ENCODE measurements at places on chromosomes 6 and 20.

GRCh38 chr6:72677740-72678139 lies 55.9 kb downstream of the KCNQ5 start:
- DNase-seq = no peak

DNA sequence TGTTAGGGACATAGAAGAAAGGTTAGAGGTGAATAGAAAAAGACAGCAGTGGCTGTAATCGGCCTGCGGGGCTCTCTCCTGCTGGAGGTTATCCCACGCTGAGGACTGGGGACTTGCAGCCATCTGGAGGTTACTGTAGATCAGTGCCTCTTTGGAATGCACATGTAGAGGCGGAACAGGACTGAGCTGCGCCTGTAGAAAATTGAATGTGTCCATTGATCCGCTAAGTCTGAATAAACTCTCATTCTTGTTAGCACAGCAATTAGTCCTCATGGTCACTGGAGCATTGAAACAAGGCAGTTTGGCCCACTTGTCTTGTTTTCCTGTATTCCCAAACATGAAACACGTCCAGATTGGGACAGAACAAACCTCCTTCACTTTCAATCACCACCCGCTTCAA lies 46.3 kb upstream of the F13A1 start:
- no peak for DNase-seq

GRCh38 chr20:44028868-44029847 lies 114.5 kb downstream of the TOX2 start:
- DNase-seq = no peak

DNA sequence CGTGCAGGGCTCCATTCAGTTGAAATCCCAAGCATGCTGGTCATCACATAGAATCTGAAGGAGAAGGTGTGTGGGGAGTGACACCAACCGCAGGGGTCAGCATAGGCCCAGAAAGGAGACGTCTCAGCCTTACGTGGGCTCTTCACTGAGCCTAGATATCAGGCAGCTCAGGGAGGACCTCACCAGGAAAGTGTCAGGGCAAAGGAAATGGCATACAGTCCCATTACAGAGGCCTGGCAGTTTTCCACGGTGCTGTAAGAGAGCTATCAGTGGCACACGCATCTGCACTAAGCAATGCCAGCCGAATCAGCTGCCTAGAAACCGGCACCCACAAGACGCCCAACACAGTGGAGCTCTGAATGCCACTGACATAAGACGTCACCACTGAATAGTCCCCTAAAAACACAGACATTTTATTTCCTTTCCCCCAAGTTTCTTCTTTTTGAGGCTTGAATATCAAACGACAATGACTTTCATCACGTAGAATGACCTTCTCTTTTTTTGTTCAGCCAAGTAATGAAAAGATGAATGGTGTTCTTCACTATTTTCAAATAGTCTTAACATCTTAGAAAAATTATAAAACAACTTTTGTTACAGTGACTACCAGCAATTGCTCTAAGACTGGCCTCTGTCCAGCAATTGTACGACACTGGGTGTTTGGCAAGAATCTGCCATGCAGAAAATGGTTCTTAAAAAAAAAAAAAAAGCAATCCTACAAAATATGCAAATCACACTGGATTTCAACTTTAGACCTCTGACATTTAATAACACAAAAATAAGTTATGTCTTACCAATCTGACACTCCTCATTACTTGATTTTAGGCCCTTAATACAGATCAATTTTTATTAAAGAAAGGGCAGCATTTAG lies 88.9 kb upstream of the FOXQ1 start:
- no peak for DNase-seq

DNA sequence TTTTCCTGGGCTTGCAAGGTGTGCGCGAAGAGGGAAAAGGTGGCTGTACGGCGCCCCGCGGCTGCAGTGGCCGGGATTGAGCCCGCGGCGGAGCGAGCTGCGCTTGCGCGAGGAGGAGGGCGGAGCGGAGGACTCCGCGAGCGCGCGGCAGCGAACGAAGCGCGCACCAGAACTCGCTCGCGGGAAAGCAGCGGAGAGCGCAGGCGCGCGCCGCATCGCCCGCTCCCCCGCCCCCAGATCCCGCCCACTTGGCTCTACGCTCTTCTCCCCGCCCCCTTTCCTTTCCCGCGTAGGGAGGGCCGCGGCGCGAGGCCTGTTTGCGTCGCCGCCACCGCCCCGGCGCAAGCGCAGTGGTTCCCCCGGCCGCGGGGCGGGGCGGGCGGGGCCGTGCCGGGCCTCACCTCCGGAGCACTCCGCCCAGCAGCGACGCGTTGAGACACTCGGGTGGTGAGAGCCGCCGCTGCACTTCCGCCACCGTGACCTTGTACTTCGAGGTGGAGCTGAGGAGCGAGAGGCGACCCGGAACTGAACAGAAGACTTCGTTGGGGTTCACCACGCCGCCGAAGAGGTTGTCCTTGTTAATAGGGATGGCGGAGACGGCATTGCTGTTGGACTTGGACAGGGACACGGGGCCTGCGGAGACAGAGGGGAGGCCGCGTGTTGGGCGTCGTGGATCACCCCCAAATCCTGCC lies 10.6 kb downstream of the TFAP2A start:
- peak; percentile 97 for DNase-seq

DNA sequence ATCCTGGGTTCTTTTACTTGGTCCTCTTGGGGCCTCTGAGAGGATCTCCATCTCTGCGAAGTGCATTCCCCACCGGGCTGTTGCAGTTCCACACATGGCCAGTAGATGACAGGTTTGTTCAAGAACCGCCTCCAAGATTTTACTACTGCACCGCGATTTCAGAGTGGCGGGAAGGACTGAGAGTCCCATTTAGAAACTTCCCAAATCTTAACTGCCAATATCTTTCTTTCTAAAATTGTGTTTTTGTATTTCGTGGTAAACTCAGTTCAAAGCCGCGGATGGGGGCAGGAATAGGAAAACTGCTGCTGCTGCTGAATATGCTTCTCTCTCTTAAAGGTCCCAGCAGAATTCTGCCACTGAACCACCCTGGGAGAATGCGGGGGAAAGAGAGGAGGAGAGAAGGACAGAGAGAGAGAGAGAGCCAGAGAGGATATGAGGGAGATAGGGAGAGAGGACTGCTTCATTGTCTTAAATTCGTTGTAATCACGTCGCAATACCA lies 8.6 kb upstream of the BTNL2 start:
- DNase-seq = peak; percentile 74

Measured in epithelial cell of esophagus (primary cell).